Retina (tissue), 1 donor: ENCODE measurements at places on chromosomes 4 and X.

- no peak for DNase-seq
These were observed 87.3 kb upstream of the TET2 start for GRCh38 chr4:105059337-105059736.

DNA sequence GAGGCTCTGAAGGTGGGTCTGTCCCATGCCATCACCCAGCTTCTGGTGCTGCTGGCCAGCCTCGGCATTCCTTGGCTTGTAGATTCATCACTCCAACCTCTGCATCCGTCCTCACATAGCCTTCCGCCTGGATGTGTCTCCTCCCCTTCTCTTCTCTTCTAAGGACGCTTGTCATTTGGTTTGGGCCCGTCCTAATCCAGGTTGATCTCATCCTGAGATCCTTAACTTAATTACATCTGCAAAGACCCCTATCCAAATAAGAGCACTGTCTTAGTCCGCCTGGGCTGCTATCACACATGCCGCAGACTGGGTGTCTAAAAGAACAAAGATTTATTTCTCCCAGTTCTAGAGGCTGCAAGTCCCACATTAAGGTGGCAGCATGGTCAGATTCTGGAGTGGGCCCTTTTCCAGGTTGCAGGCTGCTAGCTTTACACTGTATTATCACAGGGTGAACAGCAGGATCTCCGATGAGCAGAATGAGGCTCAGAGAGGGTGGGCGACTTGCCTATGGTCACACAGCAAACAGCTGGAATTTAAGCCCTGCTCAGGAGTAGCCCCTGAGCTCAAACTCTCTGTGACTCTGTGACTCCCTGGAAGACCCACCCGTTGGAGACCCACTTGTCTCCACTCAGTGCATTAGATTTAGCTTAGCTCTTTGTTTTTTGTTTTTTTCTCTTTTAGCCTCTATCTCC is 113.1 kb downstream of the STK32B start:
- DNase-seq, result no peak

DNA sequence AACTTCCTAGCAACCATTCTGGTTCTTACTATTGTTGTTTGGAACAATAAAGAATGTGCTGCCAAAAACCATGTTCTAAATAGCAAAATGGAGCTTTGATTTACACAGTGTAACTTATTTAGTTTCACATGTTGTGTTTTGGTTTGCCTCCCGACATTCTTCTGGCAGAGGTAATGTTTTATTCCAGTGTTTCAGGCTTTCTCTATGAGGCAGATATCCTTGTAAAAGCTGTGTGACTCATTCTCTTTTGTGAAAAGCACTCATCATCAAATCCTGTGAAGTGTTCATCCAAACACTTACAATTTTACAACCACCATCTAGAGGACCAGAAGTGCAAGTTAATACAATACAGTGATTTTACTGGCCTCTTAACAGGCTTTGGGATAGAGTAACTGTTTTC is 219.0 kb upstream of the GIMD1 start:
- DNase-seq, result no peak

- no peak for DNase-seq
These were observed 15.2 kb upstream of the TXLNG start for GRCh38 chrX:16770970-16771482.

DNA sequence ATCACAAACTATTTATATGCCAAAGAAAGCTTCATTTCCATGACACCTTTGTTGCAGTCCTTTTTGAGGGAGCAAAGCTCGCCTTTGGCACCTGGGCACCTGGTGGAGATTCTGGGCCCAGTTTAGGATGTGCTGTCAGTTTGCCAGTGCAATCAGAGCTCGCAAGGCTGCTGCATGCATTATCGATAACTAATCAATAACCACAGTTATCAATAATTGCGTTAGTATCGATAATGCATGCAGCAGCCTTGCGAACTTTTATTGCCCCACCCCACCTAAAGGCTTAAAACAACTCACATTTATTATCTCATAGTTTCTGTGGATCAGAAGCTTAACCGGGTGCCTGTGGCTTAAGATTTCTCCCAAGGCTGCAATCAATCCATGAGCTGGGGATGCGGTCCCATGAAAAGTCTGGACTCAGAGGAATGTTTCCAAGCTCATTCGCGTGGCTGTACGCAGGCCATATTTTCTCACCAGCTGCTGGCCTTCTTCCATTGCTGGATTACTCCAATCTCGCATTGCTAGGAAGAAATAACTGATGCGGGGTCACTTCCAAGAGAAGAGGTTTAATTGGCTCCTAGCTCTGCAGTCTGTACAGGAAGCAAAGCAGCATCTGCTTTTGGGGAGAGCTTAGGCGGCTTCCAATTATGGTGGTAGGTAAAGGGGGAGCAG is 6.2 kb upstream of the AFAP1 start:
- no peak for DNase-seq

GRCh38 chrX:66042307-66043077 is 2.6 kb upstream of the VSIG4 start:
- no peak for DNase-seq

- DNase-seq, result no peak
These were observed 47.2 kb upstream of the TMPRSS11F start for GRCh38 chr4:68176904-68177303.

DNA sequence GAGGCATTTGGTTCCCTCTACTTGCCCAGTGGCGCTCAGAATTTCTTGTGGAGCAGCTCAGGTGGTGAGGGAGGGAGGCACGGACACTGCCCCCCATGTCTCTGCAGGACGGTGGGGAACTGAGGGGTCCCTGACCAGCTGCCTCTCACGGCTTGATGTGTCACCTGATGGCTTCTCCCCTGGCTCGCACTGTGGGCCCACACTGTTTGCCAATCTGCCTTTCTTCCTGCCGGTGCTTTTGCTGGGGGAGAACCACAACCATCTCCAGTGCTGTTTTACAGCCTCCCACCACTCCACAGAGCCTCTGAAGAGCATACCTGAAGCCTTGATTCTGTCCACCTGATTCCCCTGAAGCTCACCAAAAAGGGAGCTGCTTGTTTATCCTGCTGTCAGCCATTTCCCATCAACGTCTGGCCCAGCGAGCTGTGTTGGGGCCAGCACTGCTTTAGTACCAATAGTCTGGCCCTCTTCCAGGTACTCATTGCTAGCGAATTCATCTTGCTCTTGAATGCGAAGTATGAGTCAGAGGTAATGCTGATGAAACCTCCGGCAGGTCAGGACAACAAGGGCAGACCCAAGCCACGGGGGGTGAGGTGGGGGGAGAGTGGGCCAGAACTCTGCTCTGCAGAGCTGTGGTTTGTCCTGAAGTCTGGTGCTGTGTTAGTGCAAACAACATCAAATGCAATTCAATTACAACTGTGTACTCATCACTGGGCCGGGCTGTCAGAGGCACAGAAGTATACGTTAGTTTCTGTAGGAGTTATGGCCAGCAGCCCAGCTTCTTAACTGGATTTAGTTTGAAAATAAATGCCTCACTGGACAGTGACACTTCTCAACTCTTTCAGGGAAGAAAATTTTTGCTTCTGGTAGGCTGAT is 208.3 kb upstream of the JADE1 start:
- peak; percentile 20 for DNase-seq

- DNase-seq, result no peak
These were observed 17.5 kb downstream of the GATB start for GRCh38 chr4:151743128-151743854.

DNA sequence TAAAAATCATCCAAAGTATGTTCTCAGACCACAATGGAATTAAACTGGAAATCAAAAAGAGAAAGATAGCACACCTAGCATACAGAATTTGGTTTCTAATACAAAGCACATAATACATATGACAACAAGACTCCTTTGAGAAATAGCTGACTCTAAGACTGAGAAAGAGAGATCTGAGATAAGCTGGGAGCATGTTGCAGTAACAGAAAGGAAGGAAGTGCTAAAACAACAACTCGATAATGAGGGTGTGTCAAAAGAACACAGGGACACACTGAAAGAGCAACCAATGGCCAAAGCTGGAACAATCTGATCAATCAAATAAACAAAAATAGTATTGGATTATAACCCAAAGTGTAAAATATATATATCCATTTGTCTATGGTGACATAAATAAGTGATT is 586.6 kb downstream of the C4orf33 start:
- DNase-seq, result no peak

DNA sequence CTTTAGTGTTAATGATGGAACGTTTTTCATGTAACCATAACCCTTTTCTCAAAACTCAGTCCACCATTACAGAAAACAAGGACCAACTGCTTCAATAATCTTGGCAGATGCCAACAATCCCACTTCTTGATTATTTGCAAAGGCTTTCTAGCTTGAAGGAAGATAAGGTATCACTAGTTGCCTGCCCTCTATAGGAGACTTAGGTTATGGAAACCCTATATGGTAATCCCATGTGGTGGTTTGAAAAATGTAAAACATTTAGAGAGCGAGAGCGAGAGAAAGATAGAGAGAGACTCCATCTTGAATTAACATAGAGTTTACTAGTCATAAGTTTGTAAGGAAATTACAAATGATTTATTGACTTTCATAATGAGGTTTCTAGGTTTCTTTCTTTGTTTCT is 1627.5 kb upstream of the TENM3 start:
- DNase-seq, result no peak

- no peak for DNase-seq
These were observed 638.1 kb upstream of the AGA start for GRCh38 chr4:178080312-178080711.

DNA sequence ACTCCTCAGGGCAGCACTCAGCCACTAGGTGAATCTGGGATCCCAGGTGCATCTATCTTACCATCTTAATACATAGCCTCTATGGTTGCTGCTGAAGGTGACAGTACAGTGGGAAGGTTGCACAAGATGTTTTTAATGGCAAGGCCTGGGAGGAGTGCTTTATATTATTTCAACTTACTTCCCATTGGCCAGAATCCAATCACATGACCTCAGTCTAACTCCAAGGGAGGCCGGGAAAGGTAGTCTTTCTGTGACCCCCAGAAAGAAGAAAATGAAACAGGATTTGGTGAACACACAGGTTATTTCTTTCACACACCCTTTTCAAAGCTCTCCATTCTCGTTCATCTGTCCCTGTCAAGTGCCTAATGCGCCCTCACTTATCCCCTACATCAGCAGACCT is 189.1 kb upstream of the ATP6AP2 start:
- DNase-seq, result no peak

- DNase-seq, result no peak
These were observed 94.5 kb downstream of the AFF1 start for GRCh38 chr4:87029356-87029755.

GRCh38 chr4:85688055-85688740 is 213.2 kb downstream of the ARHGAP24 start:
- no peak for DNase-seq

DNA sequence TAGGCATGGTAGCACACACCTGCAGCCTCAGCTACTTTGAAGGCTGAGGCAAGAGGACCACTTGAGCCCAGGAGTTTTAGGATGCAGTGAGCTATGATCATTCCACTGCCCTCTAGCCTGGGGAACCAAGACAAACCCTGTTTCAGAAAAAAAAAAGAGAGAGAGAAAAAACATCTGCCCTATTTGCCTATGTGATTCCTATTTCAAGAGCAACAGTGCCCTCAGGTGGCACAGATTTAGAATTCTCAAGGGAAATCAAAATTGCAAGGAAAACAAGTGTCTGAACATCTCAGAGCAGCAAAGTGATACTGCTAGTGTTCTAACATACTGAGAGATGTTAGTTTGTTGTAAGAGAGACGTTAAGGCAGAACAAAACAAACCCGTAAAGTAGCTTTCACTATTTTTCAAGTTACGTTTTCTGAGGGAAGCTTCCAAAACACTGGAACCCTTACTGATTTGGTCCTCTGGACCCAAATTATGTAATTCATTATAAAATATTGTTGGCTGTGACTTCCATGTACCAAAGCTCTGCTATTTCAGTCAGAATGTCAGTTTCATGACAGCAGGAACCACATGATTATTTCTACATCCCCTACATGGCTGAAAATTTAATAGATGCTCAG is 7.9 kb downstream of the BDH2 start:
- peak; percentile 44 for DNase-seq

DNA sequence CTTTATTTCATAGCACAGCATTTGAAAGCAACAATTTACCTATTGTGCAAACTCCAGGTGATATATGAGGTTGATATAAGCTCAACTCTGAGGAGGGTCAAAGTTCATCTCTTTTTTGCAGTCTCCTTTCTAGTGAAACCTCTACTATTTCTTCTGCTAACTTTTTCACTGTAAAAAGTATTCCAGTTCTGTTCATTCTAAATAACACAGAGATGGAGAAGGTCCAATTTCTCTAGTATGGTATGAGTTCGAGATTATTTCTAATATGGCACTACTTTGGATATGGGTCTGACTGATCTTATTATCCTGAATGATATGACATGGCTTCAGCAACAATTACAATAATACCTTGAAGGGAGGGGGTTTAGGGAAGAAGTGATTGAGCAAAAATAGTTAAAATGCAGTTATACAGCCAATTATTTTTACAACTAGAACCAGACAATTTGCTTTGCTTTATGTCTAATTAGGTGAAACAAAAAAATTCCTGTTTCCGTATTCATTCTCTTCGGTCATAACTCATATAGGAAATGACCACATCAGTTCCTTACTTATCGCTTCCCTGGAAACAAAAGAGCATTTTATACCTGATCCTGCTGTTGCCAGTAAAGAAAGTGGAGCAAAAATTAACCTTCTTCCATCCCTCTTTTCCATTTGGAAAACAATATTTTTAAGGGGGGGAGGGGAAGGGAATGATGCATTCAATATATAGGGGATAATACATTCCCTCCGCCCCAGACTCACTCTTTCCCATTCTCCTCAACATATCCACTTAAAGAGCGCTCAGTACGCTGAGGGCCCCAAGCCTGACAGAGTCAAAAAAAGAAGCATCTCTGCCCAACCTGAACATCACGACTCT is 1.0 kb downstream of the TBC1D9 start:
- no peak for DNase-seq

DNA sequence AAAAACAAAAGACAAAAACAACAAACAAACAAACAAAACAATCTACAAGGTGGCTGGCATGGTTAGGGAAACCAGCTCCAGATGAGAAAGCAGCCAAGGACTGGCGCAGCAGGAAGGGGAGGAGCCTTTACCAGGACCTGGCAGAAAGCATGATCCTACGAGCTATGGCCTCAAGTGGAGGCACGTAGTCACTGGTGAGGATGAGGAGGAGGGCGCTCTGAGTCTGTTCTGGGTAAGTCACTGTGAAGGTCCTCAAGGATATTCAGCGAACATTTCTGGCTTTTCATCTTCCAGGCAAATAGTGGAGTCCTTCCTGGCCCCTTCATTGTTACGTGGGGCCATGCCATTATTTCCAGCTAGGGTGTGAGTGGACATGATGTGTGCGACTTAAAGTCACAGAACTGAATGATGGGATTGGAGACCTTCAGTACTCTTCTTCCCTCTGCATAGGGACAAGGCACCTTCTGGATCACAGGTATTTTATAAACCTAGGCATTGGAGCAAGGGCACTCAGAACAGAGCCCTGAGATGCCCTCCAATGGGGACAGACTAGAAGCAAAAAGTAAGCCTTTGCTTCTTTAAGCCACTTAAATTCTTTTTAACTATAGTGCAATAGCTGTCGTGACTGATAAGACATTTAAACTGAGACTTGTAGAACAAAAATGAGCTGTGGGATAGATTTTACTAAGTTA is 771.3 kb downstream of the RAB28 start:
- no peak for DNase-seq
